Esophagus squamous epithelium (tissue), 5 donors: ENCODE measurements at places on chromosomes 12 and 14.

DNA sequence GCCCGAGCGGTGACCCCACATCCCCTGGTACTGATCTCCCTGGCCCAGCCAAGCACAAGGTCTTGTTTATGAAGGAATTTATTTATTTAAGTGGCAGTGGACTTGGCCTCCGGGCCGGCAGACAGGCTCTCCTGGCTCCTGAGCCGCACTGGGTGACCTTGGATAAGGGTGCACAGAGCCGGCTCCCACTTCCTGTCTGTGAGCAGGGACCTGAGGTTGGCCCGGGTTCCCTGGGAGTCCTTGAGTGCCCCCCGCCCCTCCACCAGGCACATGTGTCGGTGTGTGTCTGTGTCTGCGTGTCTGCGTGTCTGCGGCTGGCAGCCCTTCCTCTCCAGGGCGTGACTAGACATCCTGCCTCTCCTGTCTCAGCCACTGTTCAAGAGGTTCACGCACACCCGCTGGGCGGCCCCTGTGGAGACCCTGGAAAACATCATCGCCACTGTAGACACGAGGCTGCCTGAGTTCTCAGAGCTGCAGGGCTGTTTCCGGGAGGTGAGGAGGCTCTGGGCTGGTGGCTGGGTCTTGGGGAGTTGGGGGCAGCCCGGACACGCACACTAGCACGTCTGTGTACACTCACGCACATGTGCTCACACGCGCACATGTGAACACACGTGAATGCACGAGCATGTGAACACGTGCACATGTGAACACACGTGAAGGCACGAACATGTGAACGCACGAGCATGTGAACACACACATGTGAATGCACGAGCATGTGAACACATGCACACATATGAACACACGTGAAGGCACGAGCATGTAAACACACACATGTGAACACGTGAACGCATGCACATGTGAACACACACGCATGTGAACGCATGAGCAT, 9.3 kb downstream of the TNFAIP2 start:
- no peak for DNase-seq

- DNase-seq, result no peak
Observed at GRCh38 chr14:75926431-75927115, 55.2 kb downstream of the TGFB3 start.

- DNase-seq, result no peak
Observed at GRCh38 chr12:51926718-51927117, 19.4 kb downstream of the ACVRL1 start.

- no peak for DNase-seq
Observed at GRCh38 chr14:25381498-25381897, 331.6 kb upstream of the STXBP6 start.

DNA sequence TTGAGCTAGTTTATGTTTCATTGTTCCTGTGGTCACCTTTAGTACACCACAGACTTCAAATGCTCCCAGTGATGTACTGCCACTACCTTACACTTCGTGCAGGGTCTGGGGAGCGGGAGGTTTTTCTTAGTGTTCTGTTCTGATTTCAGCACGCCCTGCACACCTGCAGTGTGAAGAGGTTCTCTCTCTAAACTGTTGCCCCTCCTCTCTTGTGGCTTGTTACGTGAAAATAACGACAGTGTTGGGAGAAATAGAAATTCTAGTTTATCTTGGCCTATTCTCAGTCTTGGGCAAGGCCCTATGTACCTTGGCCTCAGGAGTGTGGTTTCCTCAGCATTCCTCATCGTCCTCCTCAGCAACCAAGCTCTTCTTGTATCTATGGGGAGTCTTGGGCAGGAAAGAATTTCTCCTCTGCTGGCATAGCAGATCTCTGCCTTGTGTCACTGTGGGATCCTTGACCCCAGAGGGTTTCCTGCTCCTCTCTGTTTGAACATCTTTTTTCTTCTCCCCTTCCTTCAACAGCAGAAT, 48.6 kb downstream of the EIF2S3B start:
- DNase-seq, result no peak

DNA sequence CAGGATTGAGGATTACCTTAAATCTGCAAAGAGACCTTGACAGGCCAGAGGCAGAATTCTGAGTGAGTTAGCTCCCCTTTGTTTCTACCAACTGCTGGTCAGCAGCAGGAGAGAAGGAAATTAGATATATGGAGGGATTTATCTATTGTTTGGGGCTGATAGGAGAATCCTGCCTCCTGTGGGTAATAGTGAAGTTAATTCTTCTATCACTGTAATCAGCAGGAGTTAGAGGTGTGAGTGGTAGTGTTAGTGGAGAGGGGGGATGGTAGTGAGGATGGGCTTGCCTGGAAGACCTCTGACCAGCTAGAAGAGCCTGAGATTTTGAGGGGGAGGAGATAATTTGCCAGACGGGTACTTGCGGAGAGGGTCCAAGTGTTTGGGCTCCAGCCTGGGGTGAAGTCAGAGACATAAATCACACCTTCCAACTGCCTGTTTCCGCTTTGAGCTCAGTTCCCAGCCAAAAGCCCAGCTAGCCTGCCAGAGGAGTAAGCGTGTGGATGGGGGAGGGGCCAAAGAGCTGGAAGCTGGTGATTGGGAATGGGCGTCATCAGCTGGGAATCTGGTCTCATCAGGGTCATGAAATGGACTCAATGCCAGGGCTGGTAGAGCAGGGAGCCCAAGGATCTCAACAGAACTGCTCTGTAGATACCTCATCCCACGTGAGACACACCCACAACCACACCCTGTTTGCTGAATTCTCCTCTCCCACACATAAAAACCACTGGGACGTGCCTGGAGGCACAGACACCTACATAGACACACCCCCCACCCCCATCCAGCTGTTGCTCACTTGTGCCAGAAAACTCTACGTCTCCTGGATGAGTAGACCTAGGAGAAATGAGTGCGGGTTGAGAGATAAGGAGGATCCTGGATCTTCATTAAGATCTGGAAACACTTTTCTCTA, 13.1 kb upstream of the ITGA5 start:
- no peak for DNase-seq

- no peak for DNase-seq
Observed at GRCh38 chr12:3596703-3597415, 105.9 kb downstream of the PRMT8 start.

GRCh38 chr14:95052016-95052585, 105.2 kb downstream of the DICER1 start:
- no peak for DNase-seq

- no peak for DNase-seq
Observed at GRCh38 chr12:130435826-130436225, 98.1 kb downstream of the PIWIL1 start.

DNA sequence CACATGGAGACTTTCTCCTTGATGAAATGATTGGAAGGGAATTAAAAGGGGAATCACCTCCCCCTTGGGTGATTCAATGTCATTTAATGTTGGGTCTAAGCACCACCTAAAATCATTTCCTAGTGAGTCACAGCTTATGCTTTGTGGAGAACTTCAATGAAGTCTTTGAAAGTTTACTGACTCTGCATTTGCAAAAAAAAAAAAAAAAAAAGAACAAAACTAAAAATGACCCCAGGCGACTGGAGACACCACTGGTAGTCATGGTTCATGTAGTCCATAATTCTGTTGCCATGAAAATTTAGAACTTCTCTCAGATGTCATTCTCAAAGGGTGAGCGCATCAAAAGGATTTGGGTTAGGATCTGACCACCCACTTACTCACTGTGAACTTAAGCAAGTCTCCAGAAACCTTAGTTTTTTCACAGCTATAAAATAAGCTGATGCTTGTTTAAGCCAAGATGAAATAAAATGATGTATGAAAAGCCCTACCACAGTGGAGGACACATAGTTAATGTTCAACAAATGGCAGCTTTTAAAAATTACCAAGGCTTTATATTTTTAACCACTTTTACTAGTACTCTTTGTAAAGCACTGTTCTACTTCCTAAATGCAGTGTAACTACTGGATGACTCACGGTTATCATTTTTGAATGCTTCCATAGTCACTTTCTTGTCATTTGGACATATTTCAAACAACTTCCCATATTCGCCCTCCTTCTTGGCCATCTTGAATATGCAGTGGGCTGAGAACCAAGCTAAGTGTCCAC, 18.1 kb upstream of the KSR2 start:
- no peak for DNase-seq

DNA sequence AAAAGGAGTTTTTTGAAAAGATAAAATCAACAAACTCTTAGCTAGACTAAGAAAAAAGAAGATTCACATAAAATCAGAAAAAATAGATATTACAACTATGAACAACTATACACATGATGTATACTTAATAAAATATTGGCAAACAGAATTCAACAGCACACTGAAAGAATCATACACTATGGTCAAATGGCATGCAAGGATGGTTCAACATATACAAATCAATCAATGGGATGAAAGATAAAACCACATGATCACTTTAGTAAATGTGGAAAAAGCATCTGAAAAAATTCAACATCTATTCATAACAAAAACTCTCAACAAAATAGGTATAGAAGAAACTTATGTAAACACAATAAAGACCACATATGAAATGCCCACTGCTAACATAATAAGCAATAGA, 84.5 kb upstream of the BBS10 start:
- DNase-seq, result no peak

DNA sequence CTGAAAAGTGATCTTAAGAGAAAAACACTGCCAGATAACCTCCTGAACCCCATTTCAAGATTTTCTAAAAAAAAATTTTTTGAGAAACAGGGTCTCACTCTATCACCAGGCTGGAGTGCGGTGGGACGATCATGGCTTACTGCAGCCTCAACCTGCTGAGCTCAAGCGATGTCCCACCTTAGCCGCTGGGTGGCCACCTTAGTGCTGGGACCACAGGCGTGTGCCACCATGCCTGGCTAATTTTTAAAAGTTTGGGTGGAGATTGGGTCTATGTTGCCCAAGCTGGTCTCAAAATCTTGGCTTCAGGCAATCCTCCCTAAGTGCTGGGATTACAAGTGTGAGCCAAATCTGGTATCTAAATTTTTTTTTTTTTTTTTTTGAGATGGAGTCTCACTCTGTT, 3.4 kb downstream of the PNMA1 start:
- DNase-seq, result no peak

DNA sequence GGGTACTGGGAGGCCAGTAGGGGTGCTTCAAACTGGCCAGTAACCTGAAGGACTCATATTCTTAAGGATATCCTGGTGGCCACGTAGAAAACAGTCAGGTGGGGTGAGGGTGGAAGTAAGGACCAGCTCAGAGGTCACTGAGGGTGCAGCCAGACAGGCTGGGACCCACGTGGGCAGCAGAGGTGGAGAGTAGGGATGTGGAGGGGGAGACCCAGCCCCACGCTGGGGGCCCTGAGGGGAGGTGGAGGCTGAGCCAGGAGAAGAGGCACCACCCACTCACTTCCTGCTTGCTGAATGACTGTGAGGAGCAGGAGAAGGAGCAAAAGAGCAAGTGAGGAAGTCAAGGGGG, 12.6 kb upstream of the SERPINA3 start:
- DNase-seq, result no peak

DNA sequence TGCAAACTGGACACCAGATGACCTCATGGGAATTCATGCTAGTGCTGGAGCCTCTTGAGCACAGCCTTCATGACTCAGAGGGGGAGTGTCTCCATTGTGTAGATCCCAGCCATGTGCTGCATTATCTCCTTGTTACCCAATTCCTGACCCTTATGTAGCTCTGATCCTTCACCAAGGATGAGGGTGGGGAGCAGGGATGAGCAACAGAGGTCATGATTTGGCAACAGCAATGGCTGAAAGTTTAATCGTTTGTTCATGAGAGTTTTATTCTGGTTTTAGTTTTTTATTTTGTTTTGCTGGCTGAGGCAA, 9.5 kb upstream of the BDKRB1 start:
- no peak for DNase-seq

DNA sequence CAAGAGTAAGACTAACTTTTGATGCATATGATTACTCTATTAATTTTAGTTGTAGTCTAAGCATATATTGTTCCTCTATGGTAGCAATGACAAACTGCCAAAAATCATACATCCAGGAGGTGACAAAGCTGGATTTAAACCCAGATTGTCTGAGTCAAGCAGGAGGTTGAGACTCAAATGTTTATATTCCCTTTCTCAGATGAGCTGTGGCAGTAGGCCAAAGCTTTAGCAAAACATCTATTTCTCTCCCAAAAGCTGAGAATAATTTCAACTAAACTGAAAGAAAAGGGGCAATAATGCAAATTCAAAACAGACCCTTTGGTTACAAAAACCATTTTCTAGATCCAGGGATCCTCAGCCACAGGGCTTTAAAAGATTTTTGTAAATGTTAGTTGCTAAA, 173.6 kb downstream of the SEC23A start:
- DNase-seq, result no peak

- no peak for DNase-seq
Observed at GRCh38 chr14:92603309-92604242, 90.0 kb downstream of the RIN3 start.

DNA sequence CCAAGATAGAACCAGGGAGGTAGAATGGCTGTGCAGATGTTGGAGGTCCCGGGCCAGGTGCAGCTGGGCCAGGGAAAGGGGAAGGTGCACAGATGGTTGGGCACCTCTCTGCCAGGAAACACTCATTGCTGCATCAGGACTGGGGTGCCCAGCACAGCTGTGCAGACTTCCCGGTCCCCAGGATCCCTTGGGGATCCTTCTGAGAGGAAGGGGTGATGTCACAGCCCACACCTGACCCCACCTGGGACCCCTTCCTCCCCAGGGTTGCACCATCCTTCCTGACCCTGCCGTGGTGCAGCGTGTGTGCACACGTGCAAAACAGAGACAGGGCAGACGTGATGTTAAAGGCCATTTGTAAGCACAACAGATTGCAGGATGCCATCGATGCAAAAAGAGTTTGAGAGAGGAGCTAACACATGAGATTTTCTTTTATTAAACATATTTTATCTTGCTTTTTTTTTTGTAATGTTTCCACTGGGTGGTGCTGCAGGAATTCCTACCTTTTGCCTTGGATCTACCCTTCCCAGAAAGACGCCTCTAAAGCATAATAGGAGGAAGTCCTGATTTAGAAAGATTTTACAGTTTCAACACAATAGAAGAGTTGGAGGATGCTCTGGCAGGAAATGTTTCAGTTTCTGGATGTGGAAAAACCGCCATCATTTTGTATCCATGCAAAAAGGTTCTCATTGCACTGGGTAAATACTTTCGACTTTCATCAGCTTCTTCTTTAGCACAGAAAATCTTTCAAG, 14.8 kb downstream of the ELK3 start:
- DNase-seq, result no peak

DNA sequence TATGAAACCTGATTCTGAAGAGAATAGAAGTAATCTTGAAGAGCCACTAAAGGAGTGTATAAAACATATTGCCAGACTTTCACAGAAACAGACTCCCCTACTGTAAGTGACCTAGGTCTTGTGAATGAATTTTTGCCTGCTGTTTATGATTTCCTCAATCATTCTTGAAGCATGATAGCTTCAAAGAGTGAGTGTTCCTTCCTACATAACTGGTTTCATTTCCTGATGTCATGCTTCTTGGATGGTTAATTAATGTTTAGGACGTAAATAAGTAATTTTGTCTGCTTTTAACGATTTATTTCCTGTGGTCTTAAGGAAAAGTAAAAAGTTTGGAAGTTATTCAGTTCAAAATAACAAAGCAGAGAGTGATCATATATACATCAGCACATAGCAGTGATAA, 129.8 kb downstream of the PIK3C2G start:
- no peak for DNase-seq
